AG10803 (cell line): ENCODE measurements at places on chromosomes 1 and 21.

- DNase-seq = peak; percentile 74
Observed at GRCh38 chr21:17679002-17679600, 66.4 kb upstream of the BTG3 start.

- no peak for DNase-seq
Observed at GRCh38 chr1:232283864-232284263, 346.1 kb downstream of the SIPA1L2 start.

- DNase-seq = no peak
Observed at GRCh38 chr1:23908453-23909341, 4.5 kb downstream of the CNR2 start.

- DNase-seq = no peak
Observed at GRCh38 chr1:216387782-216388181, 35.5 kb downstream of the USH2A start.

- peak; percentile 94 for DNase-seq
Observed at GRCh38 chr1:9143250-9143649, 14.3 kb upstream of the GPR157 start.

DNA sequence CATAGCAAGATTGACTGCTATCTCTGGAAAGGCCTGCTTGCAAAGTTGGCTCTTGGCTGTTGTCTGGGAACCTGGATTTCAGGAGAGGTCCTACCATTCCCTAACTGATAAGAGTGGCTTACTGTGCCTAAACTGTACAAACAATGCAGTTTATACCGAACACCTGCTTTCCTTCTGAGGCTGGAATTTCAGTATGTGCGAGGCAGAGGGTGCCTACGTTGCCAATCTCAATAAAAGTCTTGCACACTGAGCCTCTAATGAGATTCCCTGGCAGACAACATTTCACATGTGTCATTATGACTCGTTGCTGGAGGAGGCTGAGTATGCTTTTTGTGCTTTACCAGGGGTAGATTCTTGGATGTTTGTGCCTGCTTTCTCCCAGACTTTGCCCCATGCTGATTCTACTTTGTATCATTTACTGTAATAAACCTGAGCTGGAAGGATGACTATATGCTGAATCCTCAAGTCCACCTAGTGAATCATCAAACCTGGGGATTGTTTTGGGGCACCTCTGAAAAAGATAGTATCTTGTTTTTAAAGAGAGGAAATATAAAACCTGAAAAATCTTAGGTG, 58.9 kb upstream of the GNG4 start:
- DNase-seq = peak; percentile 53

DNA sequence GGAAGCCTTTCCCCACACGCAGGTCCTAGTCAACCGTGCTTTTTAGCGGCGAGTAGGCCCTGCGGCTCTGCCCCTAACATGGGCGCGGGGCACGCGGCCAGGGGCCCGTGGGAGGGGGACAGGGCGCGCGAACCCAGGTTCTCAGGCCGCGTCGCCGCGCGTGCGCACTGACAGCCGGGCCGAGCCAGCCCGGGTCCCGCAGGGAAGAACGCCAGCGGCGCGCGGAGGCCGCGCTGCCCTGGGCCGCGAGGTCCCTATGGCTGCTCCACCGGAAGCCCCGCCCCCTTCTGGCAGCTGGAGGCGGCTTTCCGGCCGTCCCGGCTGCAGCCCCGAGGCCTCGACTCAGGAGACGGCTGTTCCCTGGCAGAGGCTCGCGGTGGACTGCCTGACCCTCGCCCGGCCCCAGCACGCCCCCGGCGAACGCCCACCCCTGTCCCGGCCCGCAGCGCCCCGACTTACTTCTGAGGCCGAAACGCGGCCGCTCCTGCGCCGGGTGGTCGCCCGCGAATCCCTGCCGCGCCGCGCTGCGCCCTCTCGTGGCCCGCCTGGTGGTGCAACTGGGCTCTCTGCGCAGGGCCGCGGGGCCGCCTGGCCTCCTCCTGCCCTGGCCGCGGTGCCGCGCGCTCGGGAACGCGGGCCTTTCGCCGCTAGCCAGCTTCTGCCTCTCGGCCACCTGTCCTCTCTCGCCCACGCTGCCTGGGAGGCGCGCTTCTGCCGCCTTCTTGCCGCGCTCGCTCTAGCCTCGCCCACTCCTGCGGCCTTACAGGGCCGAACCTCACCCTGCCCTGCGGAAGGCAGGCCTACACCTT, 16.6 kb upstream of the RIPPLY3 start:
- DNase-seq = peak; percentile 91

DNA sequence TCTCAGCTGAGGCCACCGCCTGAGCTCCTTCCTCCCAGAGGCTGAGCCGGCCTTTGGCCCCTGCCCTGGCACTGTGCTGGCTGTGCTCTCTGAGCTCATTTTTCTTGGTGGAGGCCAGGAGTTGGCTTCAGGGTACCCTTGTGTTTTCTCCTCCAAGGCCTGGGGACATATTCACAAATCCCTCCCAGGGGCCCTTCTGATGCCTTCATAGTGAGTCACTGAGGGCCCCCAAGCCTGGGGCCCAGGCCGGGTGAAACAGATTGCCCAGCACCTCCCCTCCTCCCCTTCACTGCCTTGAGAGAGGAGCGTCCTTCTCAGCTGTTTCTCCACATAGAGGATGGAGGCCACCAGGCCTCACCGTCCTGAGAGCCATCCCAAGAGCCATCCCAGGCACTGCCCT, 105.8 kb downstream of the SIK1 start:
- no peak for DNase-seq

- DNase-seq = no peak
Observed at GRCh38 chr1:191695865-191696264, 462.4 kb upstream of the RGS18 start.

- DNase-seq = no peak
Observed at GRCh38 chr1:114118351-114118990, 35.2 kb downstream of the SYT6 start.

- no peak for DNase-seq
Observed at GRCh38 chr1:43015269-43015668, 56.6 kb upstream of the SLC2A1 start.

GRCh38 chr1:210663730-210664573, 335.2 kb downstream of the HHAT start:
- DNase-seq = no peak

DNA sequence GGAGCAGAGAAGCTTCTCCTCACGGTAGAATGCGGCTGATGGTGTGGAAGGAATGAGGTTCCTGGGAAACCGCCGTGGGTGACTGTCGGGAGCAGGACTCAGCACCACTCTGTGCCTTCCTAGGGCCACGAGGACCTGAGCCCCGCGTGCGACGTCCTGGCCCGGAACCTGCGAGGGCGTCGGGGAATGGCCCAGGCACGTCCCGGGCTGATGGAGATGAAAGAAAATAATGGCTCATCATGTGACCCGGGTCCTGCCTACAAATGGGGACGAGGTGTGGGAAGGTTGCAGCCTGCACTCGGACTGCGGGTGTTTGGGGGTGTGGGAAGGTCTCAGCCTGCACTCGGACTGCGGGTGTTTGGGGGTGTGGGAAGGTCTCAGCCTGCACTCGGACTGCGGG, 25.1 kb upstream of the TTLL10 start:
- DNase-seq = no peak

DNA sequence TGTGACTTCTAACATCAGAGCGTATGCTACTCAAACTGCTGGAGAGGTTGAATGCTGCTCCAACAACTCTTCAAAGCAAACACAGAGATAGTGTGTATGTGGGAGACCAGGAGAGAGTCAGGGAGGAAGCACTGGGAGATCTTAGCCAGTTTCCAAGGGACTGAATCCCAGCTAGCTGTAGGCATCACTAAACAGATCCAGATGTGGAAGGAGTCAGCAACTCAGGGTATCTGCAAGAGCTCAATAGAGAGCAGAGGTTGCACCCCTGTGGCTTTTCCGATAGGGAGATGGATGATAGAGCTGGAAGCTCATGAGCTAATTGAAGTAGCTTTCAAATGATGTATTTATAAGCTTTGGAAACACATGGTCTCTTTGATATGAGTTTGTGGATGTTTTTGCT, 168.9 kb upstream of the HOOK1 start:
- peak; percentile 87 for DNase-seq

GRCh38 chr1:45574105-45574626, 9.7 kb upstream of the NASP start:
- DNase-seq = no peak
